ENCODE measurements at places on chromosomes 6 and 20. TPM values are rescaled to one million over a fixed set of nuclear protein-coding genes. Genes with fewer than 3 reads are reported as not detected.

GRCh38 chr20:51129147-51129776 lies 106.4 kb upstream of the KCNG1 start:
- no peak for DNase-seq

DNA sequence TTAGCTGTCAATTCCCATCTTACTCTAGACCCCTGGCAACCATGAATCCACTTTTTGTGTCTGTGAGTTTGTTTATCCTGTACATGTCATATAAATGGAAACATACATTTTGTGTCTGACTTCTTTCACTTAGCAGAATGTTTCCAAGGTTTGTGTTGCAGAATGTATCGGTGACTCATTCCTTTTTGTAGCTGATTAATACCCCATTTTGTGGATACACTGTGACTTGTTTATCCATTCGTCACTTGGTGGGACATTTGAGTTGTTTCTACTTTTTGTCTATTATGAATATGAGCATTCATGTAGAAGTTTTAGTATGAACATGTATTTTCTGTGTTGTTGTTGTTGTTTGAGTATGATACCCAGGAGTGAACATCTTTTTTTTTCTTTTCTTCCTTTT lies 21.4 kb downstream of the CDYL start:
- no peak for DNase-seq

DNA sequence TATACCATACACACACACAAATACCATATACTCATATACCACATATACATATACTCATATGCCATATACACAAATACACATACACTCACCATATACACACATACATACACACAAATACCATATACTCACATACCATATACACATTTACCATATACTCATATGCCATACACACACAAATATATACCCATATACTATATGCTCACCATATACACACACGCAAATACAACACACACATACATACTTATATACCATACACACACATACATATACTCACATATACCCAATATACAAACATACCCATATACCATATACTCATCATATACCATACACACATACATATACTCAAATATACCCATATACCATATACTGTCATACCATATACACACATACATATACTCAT lies 99.2 kb downstream of the ZMYND8 start:
- no peak for DNase-seq

- no peak for DNase-seq
Measured at GRCh38 chr6:132400883-132401617, at the start of gene MOXD1. TSS of gene MOXD1 (minus strand) at chr6:132401475. CDS start at chr6:132401426, 49 bp downstream.

GRCh38 chr20:18943542-18943941 lies 130.0 kb downstream of the SCP2D1 start:
- DNase-seq = no peak

DNA sequence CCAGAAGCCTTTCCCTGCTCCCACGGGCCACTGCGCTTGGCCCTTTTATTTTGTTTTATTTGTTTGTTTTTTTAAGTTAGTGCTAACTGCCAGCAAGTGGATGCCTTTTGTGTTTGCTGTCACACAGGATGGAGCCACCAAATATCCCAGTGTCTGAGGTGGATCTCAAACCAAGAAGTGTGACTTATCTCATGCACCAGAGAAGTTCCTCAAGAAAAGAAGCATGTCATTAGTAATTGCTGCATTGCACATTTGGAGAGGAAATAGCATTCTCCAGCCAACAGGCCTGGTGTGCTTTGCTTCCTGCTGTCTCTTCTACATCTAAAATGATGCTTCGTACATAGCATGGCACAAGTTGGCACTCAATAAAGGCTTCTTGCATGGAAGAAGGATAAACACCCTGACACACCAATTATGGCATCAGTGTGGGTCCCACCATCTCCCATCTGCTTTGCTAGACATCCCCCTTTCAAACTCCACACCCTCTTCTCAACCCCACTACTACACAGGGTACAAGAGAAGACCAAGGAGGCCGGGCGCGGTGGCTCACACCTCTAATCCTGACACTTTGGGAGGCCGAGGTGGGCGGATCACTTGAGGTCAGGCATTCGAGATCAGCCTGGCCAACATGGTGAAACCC lies 1.9 kb upstream of the ATP9A start:
- no peak for DNase-seq

DNA sequence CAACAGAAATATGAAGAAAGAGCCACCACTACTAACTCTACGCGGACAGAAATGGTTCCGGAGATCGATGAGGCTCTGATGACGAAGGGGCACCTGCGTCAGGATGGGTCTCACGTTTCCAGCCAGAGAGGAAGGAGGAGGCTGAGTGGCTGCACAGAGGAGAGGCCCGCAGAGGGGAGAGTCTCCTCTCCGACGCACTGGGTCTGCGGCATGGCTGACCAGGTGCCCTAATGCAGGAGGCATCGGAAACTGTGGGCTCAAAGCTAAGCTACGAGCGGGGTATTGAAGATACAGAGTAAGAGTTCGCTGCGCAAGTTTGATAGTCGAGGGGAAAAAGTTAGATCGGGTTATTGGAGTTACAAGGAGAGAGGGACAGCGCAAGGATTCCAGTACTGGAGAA lies 69.9 kb downstream of the TTLL2 start:
- DNase-seq = no peak

Gene KCNK15
- total RNA-seq = 1.2 TPM

Gene MYLIP
- total RNA-seq = 43.3 TPM

Gene DTNBP1
- total RNA-seq = 15.3 TPM

All from tibial nerve (tissue), 4 donors.